Stimulated activated CD8-positive, alpha-beta memory T cell treated with anti-CD3 and anti-CD28 coated beads, Interleukin-15, amount 100 ng/mL, for 24 hours (primary cell): ENCODE measurements at places on chromosomes 2 and 18.

- DNase-seq: no peak
Measured at GRCh38 chr2:232889876-232890401, 19.9 kb downstream of the SNORC start.

GRCh38 chr2:17821535-17822444 lies 5.5 kb downstream of the MSGN1 start:
- no peak for DNase-seq

DNA sequence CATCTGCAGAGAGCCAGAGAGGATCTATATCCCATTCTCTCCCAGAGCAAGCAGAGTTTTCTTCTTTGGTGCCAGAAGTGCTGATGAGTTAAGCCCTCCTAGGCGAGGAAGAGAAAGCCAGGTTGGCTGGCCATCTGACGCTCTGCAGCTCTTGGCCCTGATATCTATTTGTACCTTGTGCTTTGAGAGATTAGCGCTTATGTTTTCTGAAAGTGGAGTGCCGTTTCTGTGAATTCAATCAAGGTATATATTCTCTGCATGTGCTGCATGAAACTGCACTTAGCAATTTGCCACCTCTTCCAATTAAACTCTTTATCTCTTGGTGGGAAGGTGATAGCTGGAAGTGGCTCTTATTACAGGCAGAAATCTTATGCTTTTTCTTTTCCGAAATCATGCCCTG lies 177.5 kb downstream of the LPIN1 start:
- no peak for DNase-seq

DNA sequence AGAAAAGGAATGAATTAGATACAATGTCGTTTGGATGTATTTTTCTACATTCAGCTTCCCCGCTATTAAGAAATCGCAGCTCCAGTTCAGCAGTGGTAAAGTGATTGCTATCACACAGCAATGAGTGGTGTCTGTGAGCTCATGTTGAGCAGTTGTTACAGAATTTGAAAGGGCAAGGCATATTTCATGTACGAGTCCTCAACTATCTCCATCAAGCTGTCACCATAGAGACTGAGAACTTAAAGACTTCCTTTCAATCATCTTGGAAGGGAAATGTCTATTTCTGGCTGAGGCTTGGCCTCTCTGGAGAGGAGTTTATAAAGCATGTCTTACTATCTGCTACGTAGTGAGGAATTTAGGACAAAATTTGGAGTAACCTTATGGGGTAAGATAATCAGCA lies 24.4 kb upstream of the FAM117B start:
- no peak for DNase-seq

GRCh38 chr2:99708231-99708630 lies 218.4 kb upstream of the REV1 start:
- no peak for DNase-seq

DNA sequence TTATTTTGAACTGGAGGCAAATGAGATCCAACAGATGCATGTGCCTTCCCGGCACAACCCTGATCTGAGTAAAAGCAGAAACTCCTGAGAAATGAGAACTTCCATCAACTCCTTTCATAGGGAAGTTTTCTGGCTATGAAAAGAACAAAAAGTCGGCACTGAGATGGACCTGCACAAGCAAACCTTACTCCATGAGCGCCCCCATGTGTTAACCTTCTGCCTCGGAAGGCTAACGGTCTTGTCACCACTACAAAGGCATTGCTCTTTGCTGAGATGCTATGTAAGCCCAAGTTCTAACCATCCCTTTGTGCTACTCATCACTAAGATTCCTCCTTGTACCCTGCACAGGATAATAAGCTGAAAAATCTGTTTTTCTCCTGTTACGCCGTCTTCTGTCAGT lies 57.3 kb upstream of the SULT1C3 start:
- no peak for DNase-seq

DNA sequence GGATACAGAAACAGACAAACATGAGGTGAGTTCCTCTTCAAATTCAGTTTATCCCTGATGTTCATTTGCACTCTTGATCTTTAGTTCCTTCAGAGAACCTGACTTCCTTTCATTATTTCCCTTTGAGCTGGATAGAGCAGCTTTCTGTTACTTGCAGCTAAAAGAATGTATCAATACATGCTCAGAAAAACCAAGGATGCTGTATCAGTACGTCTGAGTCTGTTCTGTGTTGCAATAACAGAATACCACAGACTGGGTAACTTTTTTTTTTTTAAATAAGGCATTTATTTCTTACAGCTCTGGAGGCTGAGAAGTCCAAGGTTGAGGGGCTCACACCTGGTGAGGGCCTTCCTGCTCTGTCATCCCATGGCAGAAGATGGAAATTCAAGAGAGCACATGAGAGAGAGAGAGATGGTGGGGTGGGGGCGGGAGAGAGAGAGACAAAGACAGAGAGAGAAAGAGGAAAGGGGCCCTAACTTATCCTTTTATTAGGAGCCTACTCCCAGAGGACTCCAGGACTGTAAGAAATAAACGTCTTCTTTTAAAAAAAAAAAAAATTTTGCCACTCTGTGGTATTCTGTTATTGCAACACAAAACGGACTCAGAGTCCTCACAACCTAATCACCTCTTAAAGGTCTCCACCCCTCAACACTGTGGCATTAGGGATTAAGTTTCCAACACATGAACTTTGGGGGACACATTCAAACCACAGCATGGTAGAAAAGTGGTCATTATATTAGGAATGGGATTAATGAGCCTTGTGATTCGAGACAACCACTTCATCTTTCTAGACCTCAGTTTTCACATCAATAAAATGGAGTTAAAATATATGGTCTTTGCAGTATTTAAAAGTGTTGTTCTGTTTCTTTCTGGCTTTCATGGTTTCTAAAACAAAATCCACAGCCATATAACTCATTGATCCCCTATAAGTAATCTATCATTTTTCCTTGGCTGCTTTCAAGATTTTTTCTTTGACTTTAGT lies 18.4 kb upstream of the SELENOI start:
- DNase-seq: no peak

DNA sequence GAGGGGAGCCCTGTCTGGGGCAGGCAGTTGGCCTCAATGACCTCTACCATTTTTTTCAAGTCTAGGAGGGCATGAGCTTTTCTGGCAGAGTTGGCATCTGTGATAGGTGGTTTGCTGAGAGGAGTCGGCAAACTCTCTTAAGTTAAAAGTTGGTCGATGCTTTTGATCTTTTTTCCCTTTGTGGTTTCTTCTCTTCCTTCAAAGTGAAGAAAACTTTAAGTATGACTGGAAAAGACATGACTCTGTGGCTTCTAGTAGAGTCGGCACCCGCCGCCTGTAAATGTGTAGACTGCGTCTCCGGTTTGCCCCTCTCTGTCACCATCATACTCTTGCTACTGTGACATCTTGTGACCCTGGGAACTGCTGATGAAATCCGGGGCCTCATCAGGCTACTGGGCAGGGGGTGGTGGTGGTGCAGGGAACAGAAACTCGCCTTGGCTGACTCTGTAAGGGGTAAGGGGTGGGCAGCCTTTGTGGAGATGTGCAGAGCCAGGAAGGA lies 21.1 kb downstream of the INPP5D start:
- DNase-seq: no peak

- no peak for DNase-seq
Measured at GRCh38 chr2:74742471-74742870, 88.4 kb downstream of the SEMA4F start.

- no peak for DNase-seq
Measured at GRCh38 chr2:69131983-69132675, 119.2 kb downstream of the ANTXR1 start.

GRCh38 chr2:160321006-160321405 lies 120.9 kb upstream of the ITGB6 start:
- DNase-seq: no peak

- no peak for DNase-seq
Measured at GRCh38 chr2:187612857-187613256, 58.6 kb upstream of the TFPI start.

DNA sequence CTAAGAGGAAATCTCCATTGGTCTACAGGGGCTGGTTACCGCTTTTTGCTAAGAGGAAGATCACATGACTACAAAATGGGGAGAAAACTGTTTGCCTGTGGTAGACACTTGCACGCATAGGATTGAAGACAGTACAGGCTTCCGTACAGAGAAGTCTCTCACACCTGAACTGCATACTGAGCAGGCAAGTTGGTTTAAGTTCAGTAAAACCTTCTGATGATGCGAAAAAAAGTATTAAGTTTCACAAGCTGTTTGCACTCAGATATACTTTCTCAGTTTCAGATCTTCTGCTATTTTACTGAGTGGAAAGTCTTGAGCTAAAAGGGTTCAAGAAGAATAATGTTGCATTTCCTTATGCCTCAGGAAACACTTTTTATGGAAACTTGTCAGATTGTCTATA lies 292.2 kb upstream of the MC4R start:
- no peak for DNase-seq

- DNase-seq: no peak
Measured at GRCh38 chr2:201915446-201915845, 109.1 kb downstream of the CDK15 start.

GRCh38 chr2:108588070-108588668 lies 53.9 kb downstream of the LIMS1 start:
- no peak for DNase-seq

- no peak for DNase-seq
Measured at GRCh38 chr2:201735486-201735885, 37.0 kb upstream of the MPP4 start.

GRCh38 chr18:27311114-27311513 lies 126.0 kb upstream of the CHST9 start:
- DNase-seq: no peak

- DNase-seq: no peak
Measured at GRCh38 chr2:206328974-206329373, 54.5 kb downstream of the ZDBF2 start.

GRCh38 chr2:98572676-98573075 lies 35.6 kb downstream of the COA5 start:
- no peak for DNase-seq

DNA sequence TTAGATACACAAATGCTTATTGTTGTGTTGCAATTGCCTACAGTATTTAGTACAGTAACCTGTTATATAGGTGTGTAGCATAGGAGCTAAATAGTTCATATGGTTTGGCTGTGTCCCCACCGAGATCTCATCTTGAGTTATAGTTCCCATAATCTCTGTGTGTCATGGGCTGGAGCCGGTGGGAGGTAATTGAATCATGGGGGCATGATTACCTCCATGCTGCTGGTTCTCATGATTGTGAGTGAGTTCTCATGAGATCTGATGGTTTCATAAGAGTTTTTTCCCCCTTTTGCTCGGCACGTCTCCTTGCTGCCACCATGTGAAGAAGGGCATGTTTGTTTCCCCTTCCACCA lies 190.5 kb upstream of the SESTD1 start:
- DNase-seq: no peak

GRCh38 chr2:28764909-28765711 lies 13.5 kb downstream of the PPP1CB start:
- no peak for DNase-seq

- DNase-seq: no peak
Measured at GRCh38 chr2:100812573-100812972, 7.4 kb upstream of the NPAS2 start.

- no peak for DNase-seq
Measured at GRCh38 chr2:65918760-65919187, 486.4 kb upstream of the SPRED2 start.

DNA sequence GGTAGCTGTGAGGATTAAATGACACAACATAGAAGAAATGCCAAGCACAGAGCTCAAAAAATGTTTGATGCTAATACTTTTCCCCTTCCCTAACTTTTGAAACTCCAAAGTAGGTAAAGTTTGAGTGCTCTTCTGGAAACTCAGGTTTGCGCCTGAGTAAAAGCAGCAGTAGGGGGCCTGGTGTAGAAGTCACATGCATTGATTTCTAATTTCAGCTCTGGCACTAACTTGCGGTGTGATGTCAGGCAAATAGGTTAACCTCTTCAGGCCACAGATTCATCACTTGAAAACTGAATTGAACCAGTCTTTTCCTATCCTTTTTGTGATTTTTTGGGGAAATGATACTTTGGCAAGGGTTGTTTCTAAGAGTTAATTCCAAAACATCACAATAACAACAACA lies 27.2 kb downstream of the LHCGR start:
- no peak for DNase-seq

DNA sequence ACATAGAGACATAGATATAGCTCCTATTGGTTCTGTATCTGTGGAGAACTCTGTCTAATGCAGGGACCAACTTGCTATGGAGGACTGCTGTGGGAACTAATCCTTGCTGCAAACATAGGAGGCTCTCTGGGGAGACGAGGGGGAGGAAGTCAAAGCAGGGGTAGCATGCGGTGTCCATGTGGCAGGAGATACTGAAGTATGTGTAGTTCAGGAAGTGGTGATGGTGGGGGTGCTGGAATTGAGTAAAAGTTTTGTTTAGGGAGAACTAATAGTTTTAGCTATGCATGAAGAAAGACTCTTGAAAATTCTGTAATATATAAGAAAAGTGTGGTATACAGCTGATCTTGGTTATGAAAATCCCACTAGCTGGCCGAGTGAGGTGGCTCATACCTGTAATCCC lies 62.0 kb downstream of the ANKRD44 start:
- no peak for DNase-seq

- DNase-seq: no peak
Measured at GRCh38 chr2:209499069-209499468, 75.2 kb downstream of the MAP2 start.

GRCh38 chr18:56937874-56938430 lies 208.9 kb upstream of the BOD1L2 start:
- no peak for DNase-seq

GRCh38 chr2:240438810-240439697 lies 3.6 kb downstream of the GPC1 start:
- DNase-seq: no peak

GRCh38 chr18:60248336-60249330 lies 123.9 kb downstream of the MC4R start:
- no peak for DNase-seq

- no peak for DNase-seq
Measured at GRCh38 chr2:233492078-233492477, 74.5 kb downstream of the USP40 start.

- no peak for DNase-seq
Measured at GRCh38 chr18:27449104-27449503, 264.0 kb upstream of the CHST9 start.

GRCh38 chr2:234535464-234535863 lies 38.6 kb upstream of the ARL4C start:
- no peak for DNase-seq

DNA sequence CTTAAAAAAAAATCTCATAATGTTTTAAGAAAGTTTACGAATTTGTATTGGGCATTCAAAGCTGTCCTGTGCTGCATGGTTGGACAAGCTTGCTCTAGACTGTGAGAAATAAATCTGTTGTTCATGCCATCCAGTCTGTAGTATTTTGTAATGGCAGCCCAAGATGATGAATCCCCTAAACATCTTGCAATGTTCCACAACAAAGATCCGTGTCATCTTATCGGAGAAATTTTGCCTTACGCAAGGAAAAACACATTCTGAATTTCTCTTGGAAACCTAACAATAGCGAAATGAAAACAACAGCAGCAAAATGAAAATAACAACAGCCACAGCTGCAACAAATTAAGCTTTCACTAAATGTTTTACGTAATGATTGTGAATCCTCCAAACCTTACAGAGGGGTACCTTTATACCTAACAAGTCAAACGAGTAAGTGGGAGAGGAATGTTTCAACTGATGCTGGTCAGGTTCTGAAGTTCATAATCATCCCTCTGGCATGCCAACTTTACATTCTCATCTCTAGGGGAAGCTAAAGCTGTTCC lies 76.1 kb upstream of the RNU4ATAC start:
- no peak for DNase-seq

- DNase-seq: no peak
Measured at GRCh38 chr18:2981212-2981728, 31.7 kb downstream of the LPIN2 start.
